ENCODE measurements at places on chromosomes 12 and 14. TPM values are rescaled to one million over a fixed set of nuclear protein-coding genes. Genes with fewer than 3 reads are reported as not detected.

CCDC184 gene
- total RNA-seq = not detected

TAC3 gene
- total RNA-seq = not detected

- DNase-seq = no peak
These were observed 17.7 kb downstream of the POU6F1 start for GRCh38 chr12:51200156-51200555.

DNA sequence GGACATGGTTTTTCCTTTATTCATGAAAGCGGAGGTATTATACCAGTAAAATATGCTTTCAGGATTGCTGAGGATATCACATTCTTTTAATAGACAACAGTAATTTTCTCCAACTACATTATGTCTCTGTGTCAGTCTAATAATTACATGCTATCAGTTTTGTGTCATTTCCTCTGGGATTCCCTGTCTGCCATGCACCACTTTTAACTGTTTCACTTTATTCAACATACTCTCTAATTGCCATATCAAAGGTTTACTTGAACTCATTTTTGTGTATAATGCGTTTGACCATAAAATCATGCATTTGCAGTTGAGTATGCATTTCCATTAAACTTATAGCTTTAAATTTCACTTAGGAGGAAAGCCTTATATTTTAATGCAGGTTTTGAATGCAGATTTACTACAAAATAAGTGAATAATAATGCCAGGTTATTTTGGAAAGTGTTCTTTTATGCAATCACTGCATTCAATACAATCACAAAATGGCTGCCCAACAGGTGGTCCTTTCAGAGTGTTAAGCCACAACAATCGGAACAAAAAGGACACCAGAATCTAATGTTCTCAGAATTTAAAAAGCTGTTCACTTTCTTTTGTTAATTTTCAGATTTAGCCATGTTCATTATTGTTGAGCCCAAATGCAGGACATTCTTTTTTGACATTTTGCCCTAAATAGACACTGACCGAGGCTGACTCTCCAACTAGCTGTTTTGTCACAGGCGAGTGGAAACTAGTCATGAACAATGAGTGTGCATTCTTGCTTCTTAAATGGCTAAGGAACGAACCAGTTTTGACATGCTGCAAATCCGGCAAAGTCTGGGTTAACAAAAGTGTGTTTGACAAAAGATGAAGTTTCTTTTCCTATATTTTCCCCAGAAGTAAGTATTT lies 40.9 kb downstream of the MBIP start:
- DNase-seq = no peak

DNA sequence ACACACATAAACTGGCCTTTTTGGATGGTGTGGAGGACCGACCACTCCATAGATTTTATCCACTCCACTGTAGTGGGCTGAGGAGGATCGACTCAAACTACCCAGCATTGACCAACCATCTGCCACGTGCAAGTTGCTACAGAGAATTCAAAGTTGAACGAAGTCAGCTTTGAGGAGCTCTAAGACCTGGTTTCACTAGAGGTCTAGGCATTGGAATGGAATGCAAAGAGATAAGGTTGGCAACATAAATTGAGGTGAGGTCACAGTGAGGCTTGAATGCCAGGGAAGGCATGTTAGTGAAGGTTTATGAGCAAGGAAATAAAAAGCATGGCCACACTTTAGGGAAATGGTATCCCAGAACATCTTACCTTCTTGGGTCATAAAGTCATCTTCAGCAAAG lies 14.5 kb downstream of the VWF start:
- peak; percentile 15 for DNase-seq

DNA sequence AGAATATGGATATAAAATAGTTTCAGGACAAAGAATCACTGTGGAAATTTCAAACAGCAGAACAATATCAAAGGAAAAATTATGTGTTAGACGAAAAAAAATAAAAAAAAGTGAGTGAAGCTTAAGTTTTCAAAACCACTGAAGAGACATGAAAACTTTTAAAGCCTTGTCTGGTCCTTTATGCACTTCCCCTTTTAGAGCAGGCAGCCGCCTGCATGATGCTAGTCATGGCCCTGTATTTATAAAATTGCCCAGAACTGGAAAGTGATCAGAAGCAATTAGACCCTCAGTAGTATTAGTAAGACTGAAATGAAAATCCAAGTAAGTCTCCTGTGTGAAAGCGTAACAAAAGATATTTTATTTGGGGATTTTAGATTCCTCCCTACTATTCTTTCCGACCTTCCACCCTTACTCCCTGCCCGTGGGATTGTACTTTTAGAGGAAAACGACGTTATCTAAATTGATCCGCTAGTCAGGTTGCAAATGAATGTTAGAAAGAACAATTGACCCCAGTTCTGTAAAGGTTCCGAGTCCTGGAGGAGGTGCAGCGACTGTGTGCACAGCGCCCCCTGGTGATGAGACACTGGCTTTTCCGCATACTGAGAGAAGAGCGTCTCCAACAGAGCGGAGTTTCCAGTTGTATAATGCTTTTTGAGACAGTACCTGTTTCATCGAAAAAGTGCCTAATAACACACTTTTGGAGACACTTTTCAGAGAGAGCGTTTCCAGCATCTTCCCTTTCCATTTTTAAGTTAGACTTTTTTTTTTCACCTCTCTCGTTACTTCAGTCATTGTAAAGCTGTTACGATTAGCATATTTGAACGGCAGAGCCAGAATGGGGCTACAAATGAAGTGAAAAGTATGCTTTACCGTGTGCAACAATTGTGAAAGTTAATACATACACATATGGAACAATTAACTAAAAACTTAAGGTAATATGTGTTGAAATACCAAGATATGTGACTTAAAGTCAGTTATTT lies 12.4 kb downstream of the MGST1 start:
- peak; percentile 35 for DNase-seq

- DNase-seq = no peak
These were observed 45.0 kb downstream of the ANO2 start for GRCh38 chr12:5900076-5900475.

DNA sequence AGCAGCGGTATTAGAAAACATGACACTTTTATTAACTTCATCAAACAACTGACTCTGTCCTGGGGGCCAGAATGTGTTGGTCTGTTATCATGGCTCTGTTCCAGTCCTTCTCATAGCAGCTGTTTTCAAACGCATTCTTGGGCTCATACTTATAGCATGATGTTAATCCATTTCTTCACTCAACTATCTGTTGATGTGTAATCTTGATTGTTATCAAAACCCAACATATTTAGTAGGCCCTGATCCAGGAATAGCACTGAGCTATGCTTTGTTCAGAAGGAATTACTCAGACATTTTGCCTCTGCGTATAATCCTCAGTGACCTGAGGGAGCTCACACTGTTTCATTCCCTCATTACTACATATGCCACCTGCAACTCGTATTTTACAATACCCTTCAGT lies 315.9 kb downstream of the BMP4 start:
- no peak for DNase-seq

DNA sequence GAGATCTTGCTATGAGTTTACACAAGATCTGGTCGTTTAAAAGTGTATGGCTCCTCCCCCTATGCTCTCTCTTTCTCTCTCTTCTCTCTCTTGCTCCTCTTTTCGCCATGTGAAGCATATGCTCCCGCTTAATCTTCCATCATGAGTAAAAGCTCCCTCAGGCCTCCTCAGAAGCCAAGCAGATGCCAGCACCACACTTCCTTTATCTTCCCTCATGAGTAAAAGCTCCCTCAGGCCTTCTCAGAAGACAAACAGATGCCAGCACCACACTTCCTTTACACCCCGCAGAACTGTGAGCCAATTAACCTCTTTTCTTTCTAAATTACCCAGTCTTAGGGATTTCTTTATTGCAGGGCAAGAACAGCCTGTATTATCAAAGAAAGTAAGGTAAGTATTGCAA lies 152.4 kb downstream of the SEC23A start:
- DNase-seq = no peak

GRCh38 chr14:59200195-59200594 lies 11.7 kb downstream of the DAAM1 start:
- DNase-seq = no peak

Measured in MG63 (cell line).